ENCODE measurements at places on chromosomes 12 and 14. TPM values are rescaled to one million over a fixed set of nuclear protein-coding genes. Genes with fewer than 3 reads are reported as not detected.

- DNase-seq: no peak
Measured at GRCh38 chr12:7499636-7500035, 3.9 kb downstream of the CD163 start.

DNA sequence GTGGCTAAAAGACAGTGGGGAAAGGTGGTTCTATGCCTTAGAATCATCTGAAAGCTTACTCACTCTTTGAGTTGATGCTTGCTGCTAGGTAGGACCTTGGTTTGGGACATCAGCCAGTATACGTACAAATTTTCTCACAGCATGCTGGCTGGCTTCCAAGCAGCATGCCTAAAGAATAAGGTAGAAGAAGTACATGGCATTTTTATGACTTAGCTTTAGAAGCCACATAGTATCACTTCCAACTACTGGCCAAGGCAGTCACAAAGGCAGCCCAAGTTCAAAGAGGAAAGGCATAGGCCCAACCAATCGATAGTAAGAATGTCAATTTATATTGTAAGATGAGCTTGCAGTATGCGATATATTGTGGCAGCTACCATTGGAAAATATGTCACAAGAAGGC, 284.2 kb upstream of the CAND1 start:
- DNase-seq: no peak

CD163L1 gene
- 0.08 TPM for total RNA-seq

DNA sequence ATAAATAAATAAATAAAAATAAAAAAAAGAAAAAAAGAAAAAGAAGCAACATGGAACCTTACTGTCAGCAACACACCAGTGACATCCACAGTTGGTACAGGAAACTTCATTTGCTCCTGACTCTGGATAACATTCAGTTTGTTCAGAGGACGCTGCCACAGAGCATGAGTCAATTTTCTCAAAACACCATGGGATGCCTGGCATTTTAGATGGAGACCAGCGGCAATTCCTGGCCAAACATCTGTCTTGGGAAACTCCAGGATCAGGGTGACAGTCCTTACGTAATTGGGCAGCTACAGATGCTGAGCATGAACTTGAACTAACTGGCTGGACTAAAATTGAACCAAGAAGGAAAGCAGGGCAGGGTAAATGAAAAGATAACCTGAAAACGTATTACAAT, 166.2 kb upstream of the CPNE8 start:
- no peak for DNase-seq

DNA sequence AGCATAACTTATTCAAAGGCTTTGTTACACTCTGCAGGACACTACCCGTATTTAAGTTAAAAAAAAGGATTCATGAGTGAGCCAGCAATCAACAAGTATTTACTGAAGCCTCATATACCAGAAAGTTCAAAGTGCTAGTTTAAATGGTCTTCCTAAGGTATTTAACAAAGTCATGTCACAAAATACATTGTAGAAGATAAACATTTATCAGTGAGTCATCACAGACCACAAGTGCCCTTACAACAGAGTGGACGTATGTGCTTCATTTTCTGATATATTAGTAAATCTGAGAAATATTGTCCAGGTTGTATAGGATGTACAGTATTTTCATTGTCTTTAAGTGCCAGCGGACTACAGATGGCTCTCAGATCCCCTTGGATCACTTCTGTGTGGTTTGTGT, 24.2 kb downstream of the FLRT2 start:
- no peak for DNase-seq

GRCh38 chr14:85528080-85528896, 1.7 kb upstream of the FLRT2 start:
- peak; percentile 95 for DNase-seq

- DNase-seq: no peak
Measured at GRCh38 chr12:109729371-109729781, 15.8 kb downstream of the FAM222A start.

- DNase-seq: no peak
Measured at GRCh38 chr12:49567302-49567610, 686 bp downstream of the MCRS1 start.

C12orf54 gene
- total RNA-seq: not detected

- DNase-seq: no peak
Measured at GRCh38 chr14:30242744-30243143, 315.1 kb upstream of the PRKD1 start.

GRCh38 chr12:74538491-74539258, 1.0 kb downstream of the ATXN7L3B start:
- peak; percentile 16 for DNase-seq

FSCB gene
- total RNA-seq: 1.4 TPM

GRCh38 chr14:91750634-91751198, 18.8 kb upstream of the CATSPERB start:
- no peak for DNase-seq

- no peak for DNase-seq
Measured at GRCh38 chr14:28361486-28361885, 405.1 kb upstream of the FOXG1 start.

- peak; percentile 64 for DNase-seq
Measured at GRCh38 chr12:88960213-88960878, 380.1 kb upstream of the KITLG start.

GPR68 gene
- total RNA-seq: 1.3 TPM

SLCO1B1 gene
- not detected for total RNA-seq

TTC9 gene
- 0.45 TPM for total RNA-seq

DCD gene
- total RNA-seq: not detected

- peak; percentile 90 for DNase-seq
Measured at GRCh38 chr14:52873694-52874093, 77.2 kb downstream of the FERMT2 start.

IL23A gene
- not detected for total RNA-seq

RNASE7 gene
- total RNA-seq: not detected

DNA sequence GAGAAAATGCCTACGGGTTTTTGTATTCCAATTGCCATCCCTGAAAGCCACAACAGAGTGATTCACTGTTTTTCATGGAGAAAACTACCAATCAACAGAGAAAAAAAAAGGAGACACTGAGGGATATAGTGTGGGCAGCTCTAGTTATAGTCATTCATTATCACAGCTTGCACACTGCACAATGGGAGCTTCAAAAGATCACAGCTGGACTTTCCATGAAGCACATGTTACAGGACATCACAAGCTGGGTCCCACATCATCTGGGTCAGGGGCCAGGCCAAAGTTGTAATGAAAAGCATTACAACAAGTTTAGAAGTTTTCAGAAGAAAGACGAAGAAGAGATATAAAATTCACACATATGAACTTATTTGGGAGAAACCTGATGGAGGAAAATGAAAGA, 41.5 kb downstream of the RERG start:
- no peak for DNase-seq

DNA sequence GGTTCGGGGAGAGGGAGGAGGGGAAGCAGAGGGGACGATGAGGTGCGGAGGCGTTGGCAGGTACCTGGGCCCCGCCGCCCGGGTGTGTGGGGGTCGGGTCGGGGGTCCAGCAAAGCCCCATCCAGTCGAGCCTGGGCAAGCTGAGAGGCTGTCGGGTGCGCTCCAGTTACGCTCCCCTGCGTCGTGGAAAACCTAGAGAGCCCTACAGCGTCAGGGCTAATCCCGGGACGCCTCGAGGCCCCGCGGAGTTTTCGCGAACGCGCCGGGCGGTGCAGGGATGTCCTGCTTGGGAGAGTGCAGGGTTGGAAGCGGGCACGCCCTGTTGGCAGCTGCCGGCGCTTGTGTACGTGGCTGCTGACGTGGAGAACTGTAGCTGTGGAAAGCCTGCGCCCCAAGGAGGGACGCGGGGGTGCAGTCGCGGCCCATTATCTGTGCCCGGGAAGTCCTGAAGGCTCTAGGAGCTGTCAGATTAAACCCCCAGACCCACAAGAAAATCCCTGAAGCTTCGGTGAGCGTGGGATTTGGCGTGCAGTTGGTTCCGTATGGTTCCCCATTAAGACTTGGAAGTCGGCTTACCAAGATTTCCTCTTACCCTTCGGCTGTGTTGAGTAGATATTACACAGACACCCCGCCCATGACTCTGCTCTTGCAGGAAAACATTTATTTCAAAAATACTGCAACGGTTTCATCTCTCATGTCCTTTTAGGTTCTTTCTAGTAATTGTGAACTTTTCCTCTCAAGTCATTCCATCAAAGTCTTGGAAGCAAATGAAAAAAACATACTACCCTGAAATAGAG, 11.3 kb upstream of the SLC38A2 start:
- DNase-seq: peak; percentile 98

GRCh38 chr12:2273288-2273687, 220.5 kb downstream of the CACNA1C start:
- peak; percentile 90 for DNase-seq

- no peak for DNase-seq
Measured at GRCh38 chr14:54816450-54816849, 86.2 kb downstream of the GCH1 start.

DNA sequence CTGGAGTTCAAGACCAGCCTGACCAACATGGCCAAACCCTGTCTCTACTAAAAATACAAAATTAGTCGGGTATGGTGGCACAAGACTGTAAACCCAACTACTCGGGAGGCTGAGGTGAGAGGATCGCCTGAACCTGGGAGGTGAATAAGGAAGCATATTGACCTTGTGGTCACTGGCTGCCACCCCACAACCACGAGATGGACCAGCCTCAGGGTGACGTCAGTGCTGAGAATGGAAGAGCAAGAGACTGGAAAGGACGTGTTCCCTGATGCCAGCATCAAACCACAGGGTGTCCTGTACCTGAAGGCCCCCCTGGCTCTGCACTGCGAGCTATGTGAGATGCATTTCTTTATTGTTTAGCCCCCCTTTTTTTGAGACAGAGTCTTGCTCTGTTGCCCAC, 45.9 kb upstream of the BDKRB2 start:
- no peak for DNase-seq

GRCh38 chr14:23020143-23021128, 10.5 kb upstream of the C14orf93 start:
- DNase-seq: no peak

DNA sequence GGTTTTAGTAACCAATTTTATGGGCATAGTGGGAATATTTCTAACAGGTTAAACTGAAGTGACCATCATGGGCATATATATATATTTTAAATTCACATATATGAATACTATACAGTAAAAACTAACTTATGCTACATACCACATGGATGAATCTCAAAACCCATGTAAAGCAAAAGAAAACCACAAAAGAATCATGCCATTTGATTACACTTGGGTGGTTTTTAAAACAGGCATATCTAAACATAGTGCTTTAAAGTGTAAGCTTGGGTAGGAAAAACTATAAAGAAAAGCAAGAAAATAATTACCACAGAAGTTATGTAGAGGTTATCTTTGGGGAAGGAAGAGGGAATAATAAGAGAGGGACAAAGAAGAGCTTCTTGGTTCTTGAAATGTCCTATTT, 326.1 kb downstream of the NAV3 start:
- DNase-seq: no peak

GNB3 gene
- total RNA-seq: 3.4 TPM

DNA sequence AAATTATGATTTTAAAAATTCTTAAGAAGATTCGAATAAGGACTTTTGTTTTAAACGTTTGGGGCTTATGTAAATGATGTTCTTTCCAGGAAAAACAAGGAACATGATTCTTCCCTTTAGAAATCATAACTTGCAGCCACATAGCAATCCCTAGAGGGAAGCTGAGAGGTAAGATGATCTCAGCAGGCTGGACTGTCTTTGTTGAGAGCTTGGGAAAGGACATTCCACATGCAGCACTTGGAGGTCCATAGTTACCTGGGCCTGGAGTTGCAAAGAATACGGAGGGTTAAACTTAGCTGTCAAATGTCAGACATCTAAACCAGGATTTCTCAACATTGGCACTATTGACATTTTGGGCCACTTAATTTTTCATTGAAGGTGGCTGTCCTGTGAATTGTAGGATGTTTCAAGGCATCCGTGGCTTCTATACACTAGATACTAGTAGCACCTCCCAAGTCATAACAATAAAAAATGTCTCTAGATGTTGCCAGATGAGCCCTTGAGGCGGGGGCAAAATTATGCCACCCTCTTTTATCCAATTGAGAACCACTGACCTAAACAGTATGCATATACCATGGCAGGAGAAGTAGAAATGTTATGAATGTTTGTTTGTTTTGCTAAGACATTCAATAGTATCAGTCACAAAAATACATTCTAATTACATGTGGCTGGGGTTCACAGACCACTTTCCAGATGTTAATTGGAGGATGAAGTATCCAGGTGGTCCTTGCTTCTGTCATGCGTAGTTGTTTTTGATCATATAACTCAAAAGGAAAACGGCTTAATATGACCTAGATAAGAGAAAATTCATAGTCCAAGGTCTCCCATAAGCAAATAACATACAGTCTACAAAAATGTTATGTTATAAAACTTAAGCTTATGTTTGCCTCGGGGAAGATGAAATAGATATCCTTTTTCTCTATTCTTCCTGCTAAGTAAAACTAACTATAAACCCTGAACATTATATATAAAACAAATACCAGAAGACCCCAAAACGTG, 30.5 kb downstream of the TTC6 start:
- no peak for DNase-seq

- DNase-seq: no peak
Measured at GRCh38 chr14:70047598-70048312, 141.0 kb downstream of the SLC8A3 start.

RNU4-1 gene
- under 0.01 TPM for total RNA-seq

GRCh38 chr14:67917006-67917405, 97.4 kb downstream of the RAD51B start:
- DNase-seq: no peak

DNA sequence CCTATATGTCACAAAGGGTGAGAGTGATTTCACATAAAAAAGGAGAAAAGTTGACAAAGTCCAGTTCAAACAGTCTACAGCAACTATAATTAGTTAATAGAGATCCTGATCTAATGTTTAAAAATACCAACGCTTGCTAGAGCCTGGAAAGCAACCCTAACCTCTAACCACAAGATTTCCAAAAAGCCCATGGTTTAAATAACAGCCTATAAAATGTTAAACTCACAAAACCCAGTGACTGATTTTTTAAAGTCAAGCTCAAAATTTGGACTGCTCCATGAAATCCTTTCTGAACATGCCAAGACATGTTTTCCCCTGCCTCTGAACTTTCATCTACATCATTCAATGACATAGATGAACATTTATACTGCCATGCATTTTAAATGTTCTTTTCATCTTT, 81.6 kb downstream of the PLEKHG7 start:
- DNase-seq: peak; percentile 66

CCDC177 gene
- not detected for total RNA-seq

DNA sequence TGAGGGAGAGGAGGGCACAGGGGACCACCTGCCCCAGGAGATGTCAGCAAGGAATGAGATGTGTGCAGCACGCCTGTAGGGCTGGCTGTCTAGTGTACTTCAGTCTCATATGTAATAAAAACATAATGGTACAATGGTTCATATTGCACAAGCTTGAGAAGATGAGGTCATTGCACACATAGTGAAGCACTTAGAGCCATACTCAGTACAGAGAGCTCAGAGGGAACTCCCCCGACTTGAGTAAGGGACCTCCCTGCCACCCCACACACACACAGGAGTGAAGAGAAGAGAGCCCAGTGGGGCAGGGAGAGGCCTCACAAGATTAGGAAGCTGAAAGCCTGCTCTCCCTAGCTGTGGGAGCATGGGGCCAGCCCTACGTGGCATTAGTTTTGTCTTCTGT, 61.5 kb downstream of the SLC6A12 start:
- DNase-seq: peak; percentile 3

STRN3 gene
- 67.2 TPM for total RNA-seq

GRCh38 chr12:108295641-108296040, 43.5 kb downstream of the CMKLR1 start:
- DNase-seq: no peak

HPD gene
- total RNA-seq: 1.1 TPM

GRCh38 chr12:14262771-14263511, 102.5 kb upstream of the ATF7IP start:
- DNase-seq: no peak

Data from fibroblast of the aortic adventitia (primary cell).